ENCODE measurements at places on chromosomes 6 and 20. TPM values are rescaled to one million over a fixed set of nuclear protein-coding genes. Genes with fewer than 3 reads are reported as not detected.

Gene GPR63
- 1.8 TPM for total RNA-seq

Gene MANEA
- 5.4 TPM for total RNA-seq

Gene ZNF133
- total RNA-seq = 16.2 TPM

Gene IL17A
- not detected for total RNA-seq

Gene OR12D1
- total RNA-seq = not detected

Gene ACSS1
- total RNA-seq = 29.1 TPM

GRCh38 chr6:100612094-100612493 lies 147.4 kb upstream of the SIM1 start:
- DNase-seq = no peak

Measured in sigmoid colon (tissue), 7 donors.